Central memory CD8-positive, alpha-beta T cell (primary cell): ENCODE measurements at places on chromosomes 11 and 22.

DNA sequence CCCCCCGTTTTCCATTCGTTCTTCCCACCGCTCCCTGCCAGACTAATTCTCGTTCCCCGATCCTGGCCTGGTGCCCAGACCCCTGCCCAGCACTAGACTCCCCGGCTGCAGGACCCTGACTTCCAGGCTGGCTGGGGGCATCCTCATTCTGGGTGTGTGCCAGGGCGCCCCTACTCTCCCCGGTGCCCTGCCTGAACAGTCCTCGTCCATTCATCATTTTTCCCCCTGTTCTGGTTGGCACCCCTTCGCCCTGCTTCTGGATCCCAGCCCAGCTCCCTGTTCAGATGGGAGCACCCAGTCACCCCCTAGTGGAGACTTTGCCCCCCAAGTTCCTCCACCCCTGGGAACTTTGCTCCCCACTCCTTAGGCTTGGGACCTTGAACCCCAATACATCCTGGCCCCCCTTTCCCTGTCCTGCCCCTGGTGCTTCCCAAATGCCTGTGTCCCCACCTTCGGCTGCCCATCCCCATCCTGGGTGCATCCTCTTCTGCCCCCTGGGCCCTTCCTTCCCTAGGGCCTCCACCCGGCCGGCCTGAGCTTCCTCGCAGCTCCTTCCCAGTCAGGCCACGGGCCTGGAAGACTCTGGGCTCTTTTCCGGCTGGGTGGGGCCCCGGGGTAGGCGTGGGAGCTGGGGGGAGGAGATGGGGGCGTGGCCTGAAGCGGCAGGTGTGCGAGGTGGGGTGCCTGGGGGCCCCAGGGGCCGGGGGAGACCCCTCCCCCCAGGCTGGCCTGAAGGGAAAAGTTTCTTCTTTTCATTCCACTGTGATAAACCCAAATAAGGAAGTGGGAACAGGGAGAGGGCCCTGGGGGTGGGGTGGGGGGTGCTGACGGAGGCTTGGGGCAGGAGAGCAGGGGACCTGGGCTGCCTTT, 908 bp downstream of the PLCB3 start:
- no peak for DNase-seq

- DNase-seq = no peak
Observed at GRCh38 chr11:120914601-120915000, 109.3 kb upstream of the TBCEL start.

GRCh38 chr11:117002639-117003299, 95.5 kb downstream of the SIK3 start:
- no peak for DNase-seq

- peak; percentile 19 for DNase-seq
Observed at GRCh38 chr22:40216041-40216756, 38.5 kb downstream of the TNRC6B start.

- DNase-seq = peak; percentile 67
Observed at GRCh38 chr22:39316440-39317083, 2.9 kb downstream of the RPL3 start.

GRCh38 chr22:47219789-47220188, 457.3 kb downstream of the TBC1D22A start:
- DNase-seq = no peak

GRCh38 chr11:133745791-133746190, 99.5 kb downstream of the SPATA19 start:
- no peak for DNase-seq

DNA sequence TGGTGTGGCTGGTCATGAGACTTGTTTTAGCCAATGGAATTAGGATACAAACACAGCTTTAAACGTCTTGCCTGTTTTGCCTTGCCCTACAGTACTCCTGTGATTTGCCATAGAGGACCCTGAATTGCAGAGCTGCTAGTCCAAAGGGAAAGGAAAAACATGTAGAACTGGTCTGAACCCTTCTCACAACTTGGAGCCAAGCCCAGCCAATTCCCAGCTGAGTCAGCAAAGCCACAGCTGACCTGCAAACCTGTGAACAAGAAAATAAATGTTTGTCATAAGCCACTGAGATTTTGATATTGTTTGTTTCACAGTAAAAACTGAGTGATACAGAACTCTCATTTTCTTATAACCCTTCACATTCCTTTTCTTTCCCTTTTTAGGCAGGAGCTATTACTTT, 360.5 kb upstream of the API5 start:
- DNase-seq = no peak

DNA sequence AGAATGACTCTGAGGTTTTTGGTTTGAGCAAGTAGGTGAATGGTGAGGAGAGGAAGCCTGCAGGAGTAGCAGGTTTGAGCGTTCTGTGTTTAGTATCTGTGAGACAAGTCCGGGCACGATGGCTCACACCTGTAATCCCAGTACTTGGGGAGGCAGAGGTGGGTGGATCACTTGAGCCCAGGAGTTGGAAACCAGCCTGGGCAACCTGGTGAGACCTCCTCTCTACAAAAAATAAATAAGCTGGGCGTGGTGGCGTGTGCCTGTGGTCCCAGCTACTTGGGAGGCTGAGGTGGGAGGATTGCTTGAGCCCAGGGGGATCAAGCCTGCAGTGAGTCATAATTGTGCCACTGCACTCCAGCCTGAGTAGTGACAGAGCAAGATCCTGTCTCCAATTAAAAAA, 9.7 kb upstream of the CENATAC start:
- DNase-seq = no peak
